ENCODE measurements at places on chromosomes 13 and 19.

- DNase-seq, result no peak
Observed at GRCh38 chr19:20444202-20444885, 121.2 kb downstream of the ZNF737 start.

DNA sequence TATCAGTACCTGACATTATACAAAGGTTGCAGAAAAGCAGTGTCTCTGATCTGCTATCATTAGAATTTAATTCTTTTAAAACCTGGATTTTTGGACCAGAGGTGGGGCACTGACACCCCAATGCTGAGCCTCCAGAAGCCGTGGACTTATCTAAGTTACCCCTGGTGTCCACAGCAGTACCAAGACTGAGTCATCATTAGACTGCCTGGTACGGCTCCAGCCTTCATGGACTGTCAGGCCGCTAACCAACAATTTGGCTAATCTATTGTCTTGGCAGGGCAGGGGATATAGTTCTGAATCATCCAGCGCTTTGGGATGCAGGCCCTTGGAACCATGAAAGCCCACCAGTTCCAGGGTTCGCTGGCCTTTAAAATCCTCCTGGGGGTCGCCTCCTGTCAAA is 78.3 kb downstream of the TSHZ3 start:
- no peak for DNase-seq

DNA sequence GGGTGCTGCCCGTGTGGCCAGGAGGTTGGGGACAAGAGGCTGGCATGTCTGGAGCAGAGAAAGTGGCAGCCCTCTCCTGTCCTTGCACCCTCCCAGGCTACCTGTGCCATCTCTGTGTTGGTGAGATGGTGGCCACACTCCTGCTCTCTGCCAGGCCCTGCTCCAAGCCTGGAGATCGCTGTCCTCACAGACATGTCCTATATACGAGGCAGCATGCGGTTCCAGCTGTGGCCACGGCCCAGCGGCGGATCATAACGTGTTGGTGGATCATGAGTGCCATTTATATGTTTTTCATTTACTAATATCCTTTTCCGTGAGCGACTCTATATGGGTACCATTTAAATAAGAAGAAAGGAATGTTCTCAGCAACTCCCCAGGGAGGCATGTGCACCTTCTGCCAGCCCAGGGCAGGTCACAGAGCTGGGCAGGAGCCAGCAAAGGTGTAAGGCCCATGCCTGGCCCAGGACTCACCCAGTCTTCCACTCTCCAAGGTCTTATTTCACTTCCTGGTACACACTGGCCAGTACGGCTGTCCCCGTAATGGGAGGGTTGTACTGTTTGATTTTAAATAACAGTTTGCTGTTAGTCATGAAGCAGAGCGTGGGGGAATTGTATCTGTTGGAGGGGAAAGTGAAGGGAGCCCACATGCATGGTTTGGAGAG is 47.2 kb upstream of the LDLR start:
- peak; percentile 30 for DNase-seq

DNA sequence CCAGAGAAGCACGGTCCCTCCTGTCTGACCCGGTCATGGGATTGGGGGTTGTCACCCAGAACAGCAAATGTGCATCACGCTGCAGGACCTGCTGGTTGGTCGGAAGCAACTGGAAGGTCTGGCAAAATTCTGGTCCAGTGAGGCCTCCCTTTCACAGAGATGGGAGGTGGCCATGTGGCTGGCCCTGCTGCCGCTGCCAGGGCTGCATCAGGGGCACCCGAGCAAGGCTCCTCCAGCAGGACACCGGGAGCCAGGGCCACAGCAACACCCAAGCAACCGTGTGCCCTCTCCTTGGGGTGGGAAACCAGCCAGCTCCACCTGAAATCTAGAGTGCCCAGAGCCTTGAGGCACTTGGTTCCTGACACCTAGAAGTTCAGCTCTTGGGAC is 11.5 kb upstream of the GAS6 start:
- no peak for DNase-seq

- DNase-seq, result no peak
Observed at GRCh38 chr19:31372246-31372781, 23.1 kb upstream of the TSHZ3 start.

DNA sequence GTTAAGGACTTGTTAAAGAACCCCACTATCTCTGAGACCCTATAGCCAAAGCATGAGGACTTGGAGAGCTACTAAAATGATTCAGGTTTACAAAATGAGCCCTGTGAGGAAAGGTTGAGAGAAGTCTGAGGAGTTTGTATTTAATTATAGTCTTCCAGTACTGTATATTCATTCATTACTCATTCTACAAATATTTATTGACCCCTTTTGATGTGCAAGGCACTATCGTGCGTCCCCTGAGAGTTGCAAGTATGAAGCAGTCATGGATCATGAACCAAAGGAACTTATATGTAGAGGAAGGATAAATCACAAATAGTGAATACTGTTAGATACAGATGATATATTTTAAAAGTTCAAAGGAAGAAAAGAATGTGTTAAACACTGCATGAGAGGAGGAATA is 84.4 kb downstream of the DNAJC15 start:
- DNase-seq, result no peak

- no peak for DNase-seq
Observed at GRCh38 chr13:110485604-110486003, 75.9 kb downstream of the RAB20 start.

- no peak for DNase-seq
Observed at GRCh38 chr19:17755977-17756670, 4.8 kb downstream of the FCHO1 start.
